A549 treated with GW870086 at 1 μM for 4 hours (cell line): ENCODE measurements at places on chromosomes 16 and 17. TPM values are rescaled to one million over a fixed set of nuclear protein-coding genes. Genes with fewer than 3 reads are reported as not detected.

The CDH3 gene
- 0.17 to 0.31 TPM (median 0.22 TPM) in 5 replicates for total RNA-seq

The IGF2BP1 gene
- total RNA-seq: 48.1 to 93.6 TPM (median 82.4 TPM) in 5 replicates

The WNK4 gene
- 0.90 to 1.1 TPM (median 1.0 TPM) in 5 replicates for total RNA-seq

The USP22 gene
- total RNA-seq: 116 to 131 TPM (median 124 TPM) in 5 replicates

The TRIM16 gene
- total RNA-seq: 247 to 294 TPM (median 260 TPM) in 5 replicates

The GRN gene
- 210 to 235 TPM (median 227 TPM) in 5 replicates for total RNA-seq
